ENCODE measurements at places on chromosomes 7 and 10.

DNA sequence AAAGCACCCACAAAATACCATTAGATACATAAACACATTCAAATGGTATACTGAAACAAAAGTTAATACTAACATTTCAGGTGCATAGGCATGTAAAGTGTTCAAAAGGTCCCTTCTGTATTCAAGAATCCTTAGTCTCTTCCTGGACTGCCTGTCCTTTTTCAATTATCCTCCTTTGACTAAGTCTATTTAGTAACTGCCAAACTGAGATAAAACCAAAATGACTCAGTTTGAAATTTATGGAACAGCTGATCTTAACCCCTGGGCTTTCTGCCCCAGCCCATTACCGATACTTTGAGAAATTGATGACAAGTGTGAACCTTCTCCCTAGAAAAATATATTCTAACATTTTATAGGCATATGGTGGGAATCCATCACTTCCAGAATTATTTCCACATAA, 5.4 kb downstream of the EPC1 start:
- DNase-seq: no peak

DNA sequence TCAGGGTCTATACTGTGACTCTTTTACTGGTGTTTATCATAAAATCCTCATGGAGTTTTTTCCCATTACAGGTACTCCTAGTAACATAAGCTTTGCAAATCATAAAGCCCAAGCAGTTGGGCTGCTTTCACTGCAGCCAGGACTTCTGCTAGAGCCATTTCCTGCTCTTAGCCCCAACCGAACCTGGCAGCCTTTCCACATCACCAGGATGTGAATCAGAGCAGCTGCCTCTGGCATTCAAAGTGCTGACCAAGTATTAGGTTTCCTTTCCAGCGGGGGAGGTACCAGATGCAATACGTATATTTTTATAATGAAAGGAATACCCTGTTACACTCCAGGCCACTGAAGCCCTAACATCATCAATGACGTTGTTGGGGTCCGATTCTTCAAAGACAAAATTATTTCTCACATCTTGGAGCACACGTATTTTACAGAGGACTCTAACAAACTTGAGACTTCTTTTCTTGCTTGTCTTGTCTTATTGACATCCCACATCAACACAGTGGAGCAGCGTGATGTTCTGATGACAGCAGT, 3.6 kb upstream of the HTR5A start:
- peak; percentile 60 for DNase-seq

GRCh38 chr7:2093215-2093842, 139.4 kb downstream of the MAD1L1 start:
- no peak for DNase-seq

DNA sequence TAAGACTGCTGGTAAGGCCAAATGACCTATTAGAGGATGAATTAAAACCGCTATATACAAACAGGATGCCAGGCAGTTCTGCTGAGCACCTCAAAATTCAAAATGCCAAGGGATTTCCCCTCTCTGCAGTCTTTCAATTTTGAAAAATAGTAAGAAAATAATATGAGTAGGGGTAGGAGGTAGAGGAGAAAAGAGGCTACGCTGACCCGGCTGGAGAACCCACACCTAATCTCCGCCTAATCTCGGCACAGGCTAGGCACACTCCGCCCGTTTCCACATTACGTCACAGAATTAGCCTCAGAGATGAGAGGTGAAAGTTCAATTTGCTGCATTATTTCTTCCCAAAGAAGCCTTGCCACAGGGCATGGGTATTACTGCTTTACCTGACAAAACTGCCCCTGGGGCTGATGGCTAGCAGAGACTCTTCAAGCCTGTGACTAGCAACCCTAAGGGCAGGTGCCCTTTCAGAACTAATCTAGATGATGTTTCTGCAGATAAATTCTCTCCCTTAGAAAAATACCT, 21.3 kb upstream of the SPOCK2 start:
- no peak for DNase-seq
